ENCODE measurements at places on chromosomes 5 and 9.

- no peak for DNase-seq
These were observed at the start of gene PDCD1LG2 for GRCh38 chr9:5510360-5510931. Gene PDCD1LG2, plus strand, starts transcription at chr9:5510531. Its CDS starts 12,016 bp downstream, at chr9:5522547.

DNA sequence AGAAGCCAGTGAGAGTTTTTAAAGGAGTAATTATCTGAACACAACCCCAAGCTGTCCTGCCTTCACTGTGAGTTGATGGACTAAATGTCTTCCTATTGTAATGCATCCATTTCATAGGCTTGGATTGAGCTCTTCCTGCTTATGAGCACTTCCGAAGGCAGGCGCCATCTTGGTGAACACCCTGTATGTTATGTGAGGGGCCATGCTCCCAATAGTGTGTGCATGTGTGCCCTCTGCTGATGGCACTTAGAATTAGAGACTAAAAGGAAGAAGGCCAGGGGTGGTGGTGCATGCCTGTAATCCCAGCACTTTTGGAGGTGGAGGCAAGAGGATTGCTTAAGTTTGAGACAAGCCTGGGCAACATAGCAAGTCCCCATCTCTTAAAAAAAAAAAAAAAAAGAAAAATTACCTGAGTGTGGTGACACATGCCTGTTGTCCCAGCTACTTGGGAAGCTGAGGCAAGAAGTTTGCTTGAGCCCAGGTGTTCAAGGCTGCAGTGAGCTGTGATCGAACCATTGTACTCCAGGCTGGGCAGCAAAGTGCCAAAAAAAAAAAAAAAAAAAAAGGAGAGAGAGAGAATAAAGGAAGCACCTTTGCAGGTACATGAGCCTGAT is 65.0 kb downstream of the C9orf152 start:
- no peak for DNase-seq

- DNase-seq = no peak
These were observed 129.6 kb upstream of the PRLR start for GRCh38 chr5:35359859-35360258.

- no peak for DNase-seq
These were observed 20.6 kb downstream of the IRF1 start for GRCh38 chr5:132470010-132470392.

DNA sequence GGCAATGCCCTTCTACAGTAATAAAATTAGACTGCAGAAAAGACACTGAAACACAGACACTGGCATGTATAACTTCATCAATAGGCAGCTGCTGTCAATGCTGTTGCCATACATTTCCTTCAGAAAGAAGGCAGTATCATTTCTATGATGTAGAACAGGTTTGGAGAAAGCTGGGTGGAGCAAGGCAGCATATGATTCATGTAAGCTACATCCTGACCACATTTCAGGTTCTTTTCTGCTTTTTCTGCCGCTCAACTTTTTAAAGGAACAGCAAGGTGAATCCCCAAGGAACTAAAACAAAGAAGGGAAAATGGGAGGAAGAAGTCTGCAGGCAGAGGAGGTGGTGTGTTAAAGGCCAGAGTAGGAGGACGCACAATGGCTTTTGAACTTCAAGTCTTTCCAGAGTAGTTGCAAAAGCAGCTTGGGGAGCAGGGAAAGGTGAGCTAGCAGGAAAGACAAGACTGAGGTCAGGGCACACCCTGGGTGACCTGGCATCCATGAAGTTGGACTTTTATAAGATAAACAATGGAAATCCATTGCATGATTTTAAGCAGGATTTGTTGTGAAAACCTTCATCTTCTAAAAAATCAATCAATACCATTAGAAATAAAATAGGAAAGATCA is 142.1 kb downstream of the MED10 start:
- no peak for DNase-seq

DNA sequence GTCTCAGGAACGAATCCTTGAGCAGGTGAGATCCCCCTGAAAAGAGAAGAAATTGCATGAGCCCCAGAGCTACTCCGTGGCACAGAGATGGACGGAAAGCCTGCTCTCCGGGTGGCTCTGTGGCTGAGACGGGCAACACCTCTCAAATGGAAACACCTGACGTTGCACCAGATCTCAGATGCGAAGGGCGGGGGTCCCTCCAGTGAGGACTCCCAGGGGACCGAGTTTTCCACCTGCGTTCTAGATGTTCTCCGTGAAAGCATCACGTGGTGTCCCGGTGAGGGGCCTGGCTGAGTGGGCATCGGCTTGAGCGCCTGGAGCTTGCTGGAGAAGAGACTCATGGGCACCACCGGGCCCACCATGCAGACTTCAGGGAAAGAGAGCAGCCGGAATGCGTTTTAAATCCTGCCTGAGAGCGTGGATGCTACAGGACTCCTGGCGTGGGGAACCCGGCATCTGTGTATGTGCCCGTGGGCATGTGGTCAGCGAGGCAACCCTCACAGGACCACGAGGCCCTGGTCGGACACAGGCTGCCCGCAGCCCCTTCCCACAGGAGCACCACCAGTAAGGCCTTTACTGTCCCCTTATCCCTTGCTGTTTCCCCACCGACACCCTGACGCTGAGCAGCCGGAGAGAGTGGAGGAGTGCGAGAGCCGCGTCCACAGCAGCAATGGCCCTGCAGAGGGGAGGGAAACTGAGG is 378.4 kb upstream of the IRX4 start:
- DNase-seq = no peak

DNA sequence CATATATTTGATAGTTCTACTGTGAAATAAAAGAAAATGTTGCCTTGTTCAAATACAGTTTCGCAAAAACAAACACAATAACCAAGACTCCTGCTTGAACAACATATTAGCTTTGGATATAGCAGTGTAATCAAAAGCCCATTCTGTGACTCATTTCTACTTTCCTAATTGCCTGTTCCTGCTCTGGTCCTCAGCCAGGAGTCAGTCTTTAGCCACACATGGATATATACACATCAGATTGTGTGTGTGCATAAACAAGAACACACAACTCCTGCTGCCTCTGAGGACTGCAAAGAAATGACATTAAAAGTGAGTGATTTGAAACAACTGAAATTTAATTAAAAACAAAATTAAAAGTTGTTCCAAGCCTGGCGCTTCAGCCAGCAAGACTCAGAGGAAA is 334.8 kb downstream of the TRIM32 start:
- no peak for DNase-seq

GRCh38 chr5:56705217-56705616 is 110.1 kb upstream of the MAP3K1 start:
- no peak for DNase-seq

- no peak for DNase-seq
These were observed 83.2 kb downstream of the FOXD1 start for GRCh38 chr5:73365301-73365853.

DNA sequence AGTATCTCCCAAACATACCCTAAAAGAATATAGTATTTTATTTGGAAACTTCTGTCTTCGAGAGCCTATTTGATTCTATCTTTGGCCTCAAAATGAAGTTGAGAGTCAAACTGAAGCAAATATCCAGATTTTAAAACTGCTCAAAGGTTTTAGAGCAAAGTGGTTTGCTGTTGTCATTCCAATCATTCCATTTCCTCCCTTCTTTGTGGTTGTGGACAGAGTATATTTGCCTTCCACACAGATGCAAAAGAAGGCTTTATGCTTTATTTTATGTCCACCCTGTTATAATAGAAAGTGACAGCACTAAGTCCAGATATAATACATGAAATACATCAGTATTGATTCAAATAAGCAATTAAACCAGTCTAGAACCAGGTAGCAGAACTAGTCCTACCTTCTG is 12.4 kb downstream of the GZMK start:
- DNase-seq = no peak

GRCh38 chr5:125404056-125404455 is 657.6 kb upstream of the ZNF608 start:
- DNase-seq = no peak

DNA sequence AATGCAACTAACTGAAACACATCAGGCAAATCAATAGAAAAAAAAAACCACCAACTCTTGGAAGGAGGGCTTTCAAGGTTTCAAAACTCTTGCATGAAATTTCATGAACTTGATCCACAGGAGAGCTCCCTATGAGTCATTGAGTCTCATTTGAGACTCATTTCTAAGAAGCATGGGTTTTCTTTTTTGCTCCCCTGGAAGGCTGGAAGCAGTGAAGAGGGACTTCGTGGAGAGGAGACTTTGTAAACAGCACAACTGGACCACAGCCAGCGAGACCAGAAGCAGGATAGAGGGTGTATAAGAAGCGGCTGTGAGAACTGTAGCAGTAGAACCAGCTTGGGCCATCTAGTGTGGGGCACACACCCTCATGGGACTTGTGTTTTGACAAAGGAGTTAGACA is 41.2 kb upstream of the RAPGEF1 start:
- no peak for DNase-seq

DNA sequence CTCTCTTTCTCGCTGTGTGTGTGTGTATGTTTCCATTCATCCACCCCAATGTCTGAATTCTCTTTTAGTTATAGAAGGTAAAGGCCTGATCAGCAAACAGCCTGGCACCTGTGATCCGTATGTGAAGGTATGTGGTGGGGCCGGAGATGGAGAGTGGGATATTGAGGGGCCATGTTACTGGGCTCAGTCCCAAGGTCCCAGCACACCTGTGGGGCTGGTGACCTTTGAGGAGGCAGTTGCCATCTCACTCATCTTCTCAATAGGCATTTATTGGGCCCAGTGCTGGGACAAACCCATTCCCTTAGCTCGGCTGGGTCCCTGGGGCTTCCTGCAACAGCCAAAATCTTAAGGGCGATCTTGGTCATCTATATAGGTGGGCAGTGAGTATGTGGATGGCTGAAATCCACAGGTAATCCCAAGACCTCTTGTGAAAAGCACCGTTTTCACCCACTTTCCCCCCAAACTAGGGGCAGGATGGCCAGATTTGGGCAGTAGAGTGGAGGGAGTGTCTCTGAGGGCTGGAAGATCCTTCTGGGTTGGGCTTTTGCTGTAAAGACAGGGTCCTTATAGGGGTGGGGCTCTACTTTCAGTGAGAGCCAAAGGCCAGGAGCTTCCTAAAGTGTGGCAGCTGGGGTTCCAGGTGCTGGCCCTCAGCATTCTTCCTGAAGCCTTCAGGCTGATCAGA is 19.6 kb downstream of the RGS3 start:
- DNase-seq = no peak

DNA sequence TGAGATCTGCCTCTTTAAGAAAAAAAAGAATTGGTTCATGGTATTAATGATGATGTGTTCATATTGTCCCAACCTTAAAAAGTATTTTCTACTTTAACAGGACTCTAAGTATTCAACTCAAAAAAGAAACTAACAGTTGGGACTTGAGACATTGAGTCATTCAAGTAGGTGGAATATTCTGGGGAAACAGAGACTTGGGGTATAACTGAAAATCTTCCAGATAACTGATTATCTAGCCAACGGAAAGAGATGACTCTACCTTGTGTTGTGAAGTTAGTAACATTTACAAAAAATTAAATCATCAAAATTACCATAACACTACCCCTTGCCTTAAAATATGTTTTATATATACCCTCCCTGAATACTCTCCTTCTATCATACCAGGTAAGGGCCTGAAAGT is 19.1 kb downstream of the OXCT1 start:
- DNase-seq = no peak

DNA sequence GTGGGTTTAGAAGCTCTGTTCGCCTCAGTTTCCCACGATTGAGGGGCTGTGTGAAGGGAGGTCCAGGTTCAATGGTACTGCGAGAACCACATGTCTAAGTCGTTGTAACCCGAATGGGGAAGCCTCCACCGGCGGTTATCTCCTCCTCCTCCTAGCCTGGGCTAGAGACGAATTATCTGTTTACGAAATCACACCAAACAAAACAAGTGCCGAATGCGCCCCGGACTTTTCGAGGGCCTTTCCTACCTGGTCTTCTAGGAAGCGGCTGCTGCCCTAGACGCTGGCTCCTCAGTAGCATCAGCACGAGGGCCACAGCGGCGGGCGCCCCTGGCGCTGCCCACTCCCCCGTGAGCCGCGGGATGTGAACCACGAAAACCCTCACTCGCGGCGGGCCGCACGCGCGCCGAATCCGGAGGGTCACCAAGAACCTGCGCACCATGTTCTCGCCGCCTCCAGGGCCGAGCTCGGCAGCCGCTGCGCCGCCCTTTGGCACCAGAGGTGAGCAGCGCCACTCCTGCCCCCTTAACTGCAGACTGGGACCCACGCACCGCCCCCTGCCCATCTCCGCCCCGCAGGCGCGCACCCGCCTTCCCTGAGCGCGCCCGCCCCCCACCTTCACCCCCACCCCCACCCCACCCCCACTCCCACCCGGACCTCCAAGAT is at the start of gene CDKN2A:
Gene CDKN2A (minus strand): TSS at position 500 of the 663 bp plus-strand sequence.
- peak; percentile 24 for DNase-seq

DNA sequence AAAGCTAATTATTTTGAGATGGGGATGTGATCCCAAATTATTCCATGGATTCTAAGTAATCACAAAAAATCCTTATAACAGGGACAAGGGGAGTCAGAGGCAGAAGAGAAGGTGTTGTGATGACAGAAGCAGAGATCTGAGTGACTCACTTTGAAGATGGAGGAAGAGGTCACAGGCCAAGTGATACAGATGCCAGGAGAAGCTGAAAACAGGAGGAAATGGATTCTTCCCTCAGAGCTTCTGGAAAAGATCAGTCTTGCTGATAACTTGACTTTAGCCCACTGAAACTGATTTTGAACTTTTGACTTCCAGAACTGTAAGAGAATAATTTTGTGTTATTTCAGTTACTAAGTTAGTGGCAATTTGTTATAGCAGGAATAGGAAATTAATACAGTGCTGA is 105.3 kb downstream of the GCNT1 start:
- DNase-seq = no peak

DNA sequence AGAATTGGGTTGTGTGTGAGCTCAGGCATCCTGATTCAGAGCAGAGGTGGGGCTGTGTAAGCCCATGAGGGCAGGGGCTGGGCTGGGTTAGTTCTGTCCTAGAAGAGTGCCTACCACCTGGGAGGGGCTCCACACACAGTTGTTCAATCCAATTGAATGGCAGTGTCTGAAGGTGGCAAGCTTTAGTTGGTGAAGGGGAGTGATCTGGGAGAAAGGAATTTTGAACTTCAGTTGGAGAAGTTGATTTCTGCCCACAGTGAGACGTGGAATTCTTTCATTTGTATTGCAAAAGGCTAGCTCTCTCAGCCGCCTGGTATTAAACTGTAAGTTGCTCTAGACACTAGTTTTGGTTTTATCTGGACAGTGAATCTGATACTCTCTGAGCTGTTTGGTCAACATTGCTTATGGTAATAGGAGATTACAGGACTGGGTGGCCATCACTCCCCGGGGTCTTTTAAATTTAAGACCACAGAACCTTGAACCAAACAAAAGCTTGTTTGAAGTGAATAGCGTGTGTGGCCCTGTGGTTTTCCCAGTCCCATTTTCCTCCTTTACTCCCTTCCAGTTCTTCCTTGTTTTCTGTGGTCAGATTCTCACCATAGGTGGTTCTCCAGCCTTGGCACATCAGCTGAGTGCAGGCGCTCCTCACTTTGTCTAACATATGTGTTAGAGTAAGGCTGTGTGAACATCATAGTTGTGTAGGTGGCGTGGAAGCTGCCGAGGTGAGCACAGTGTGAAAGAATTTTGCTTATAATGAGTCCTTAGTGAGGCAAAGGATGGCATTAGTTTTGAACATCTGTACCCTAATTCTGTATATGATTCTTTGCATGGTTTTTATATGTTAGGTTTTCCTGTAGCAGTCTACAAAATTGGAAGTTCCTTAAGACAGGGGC is 78.0 kb downstream of the ARHGAP26 start:
- no peak for DNase-seq
